ENCODE measurements at places on chromosomes 7 and 10. TPM values are rescaled to one million over a fixed set of nuclear protein-coding genes. Genes with fewer than 3 reads are reported as not detected.

DNA sequence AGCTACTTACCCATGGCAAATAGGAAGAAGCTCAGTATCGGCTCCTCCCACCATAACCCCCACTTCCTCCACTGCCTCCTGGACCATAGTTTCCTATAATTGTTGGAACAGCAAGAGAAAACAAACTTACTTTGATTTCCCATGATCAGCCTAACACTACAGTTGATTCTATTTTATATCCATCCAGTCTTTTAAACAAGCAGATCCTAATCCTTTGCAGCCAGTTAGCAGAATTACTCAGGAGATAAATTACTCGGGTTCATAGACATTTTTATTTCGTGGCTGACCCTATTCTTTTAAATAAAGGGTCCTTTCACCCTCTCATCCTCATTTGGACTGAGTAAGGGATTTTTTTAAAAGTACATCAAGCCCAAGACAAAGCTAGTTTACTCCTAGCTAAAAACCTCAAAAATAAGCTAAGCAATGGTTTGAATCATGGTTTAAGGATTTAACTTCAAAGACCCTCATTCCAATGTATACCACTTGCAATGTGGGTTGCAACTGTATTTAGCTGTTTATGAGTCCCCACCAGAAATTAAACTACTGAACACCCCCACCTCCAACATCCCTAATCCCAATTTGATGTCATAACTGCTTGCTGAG lies 8.0 kb downstream of the HNRNPA2B1 start:
- H3K4me3 ChIP-seq, result no peak overlapping the region
- H3K36me3 ChIP-seq, result peaks cover 85% of the 10 kb centered on the region
- H3K4me1 ChIP-seq, result peaks cover 15% of the 10 kb centered on the region
- no peak for DNase-seq
- H3K27ac ChIP-seq, result no peak overlapping the region

DNA sequence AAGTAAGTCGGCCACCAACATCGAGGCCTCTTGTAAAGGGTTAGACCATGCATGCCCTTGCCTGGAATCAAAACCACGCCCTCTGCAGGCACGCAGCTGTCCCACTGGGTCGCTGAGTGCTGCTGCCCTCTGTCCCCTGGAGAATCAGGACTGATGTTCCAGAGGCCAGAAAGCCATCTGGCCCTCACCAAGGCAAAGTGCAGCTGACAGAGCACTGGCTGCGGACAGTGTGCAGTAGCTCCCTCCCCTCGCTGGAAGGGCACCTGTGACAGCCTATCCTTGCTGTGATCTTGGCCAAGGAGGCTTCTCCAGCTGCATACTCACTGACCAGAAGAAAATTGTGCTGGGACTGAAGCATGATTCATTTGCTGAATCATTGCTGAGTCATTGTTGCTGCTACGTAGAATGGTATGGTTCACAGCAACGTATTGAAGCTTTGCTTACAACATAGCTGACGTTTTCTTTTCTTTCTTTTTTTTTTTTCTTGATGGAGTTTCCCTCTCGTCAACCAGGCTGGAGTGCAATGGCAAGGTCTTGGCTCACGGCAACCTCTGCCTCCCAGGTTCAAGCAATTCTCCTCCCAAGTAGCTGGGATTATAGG lies 30.4 kb downstream of the DDC start:
- no peaks in the 10 kb centered on the region for H3K27me3 ChIP-seq
- peaks cover 26% of the 10 kb centered on the region for H3K4me1 ChIP-seq
- DNase-seq, result peak; percentile 99

GRCh38 chr7:22604246-22604645 lies 104.3 kb upstream of the STEAP1B start:
- peaks cover 13% of the 10 kb centered on the region for H3K4me1 ChIP-seq
- peak; percentile 52 for DNase-seq
- no peaks in the 10 kb centered on the region for H3K27me3 ChIP-seq
- no peaks in the 10 kb centered on the region for H3K36me3 ChIP-seq
- H3K27ac ChIP-seq, result no peak overlapping the region

Gene ANKRD7
- total RNA-seq, result 0.41 TPM

GRCh38 chr7:81206217-81206616 lies 287.4 kb upstream of the SEMA3C start:
- H3K4me3 ChIP-seq, result no peak overlapping the region
- H3K27ac ChIP-seq, result no peak overlapping the region
- H3K4me1 ChIP-seq, result no peaks in the 10 kb centered on the region
- DNase-seq, result no peak

GRCh38 chr10:101997803-101998202 lies 58.2 kb downstream of the ARMH3 start:
- peaks cover 10% of the 10 kb centered on the region for H3K4me1 ChIP-seq
- H3K27me3 ChIP-seq, result no peaks in the 10 kb centered on the region
- peak; percentile 54 for DNase-seq
- no peak overlapping the region for H3K4me3 ChIP-seq
- no peak overlapping the region for H3K27ac ChIP-seq
- peaks cover 7% of the 10 kb centered on the region for H3K36me3 ChIP-seq

GRCh38 chr10:69417542-69417941 lies 824 bp upstream of the TACR2 start:
- no peak overlapping the region for H3K4me3 ChIP-seq
- no peaks in the 10 kb centered on the region for H3K4me1 ChIP-seq
- DNase-seq, result no peak
- H3K36me3 ChIP-seq, result no peaks in the 10 kb centered on the region
- H3K27me3 ChIP-seq, result peaks cover 4% of the 10 kb centered on the region
- H3K27ac ChIP-seq, result no peak overlapping the region

Gene HOXA11
- total RNA-seq, result not detected

DNA sequence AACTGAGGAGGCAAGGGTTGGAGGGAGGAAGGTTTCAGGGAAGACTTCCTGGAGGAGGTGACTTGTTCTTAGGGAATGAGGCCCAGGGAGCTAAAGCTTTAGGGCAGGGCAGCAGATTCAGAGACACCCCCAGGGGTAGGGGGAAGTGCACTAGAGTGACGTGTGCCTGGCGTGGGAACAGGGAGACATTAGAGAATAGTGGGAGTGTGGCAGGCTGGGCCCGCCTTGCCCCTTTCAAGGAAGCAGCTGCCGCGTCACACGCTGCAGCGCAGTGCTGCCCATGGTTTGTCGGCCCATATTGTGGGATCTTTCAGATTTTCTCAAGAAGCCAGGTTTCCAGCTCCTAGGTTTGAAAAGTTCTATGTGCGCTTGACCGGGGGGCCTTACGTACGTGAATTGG lies 139.4 kb downstream of the LHPP start:
- no peaks in the 10 kb centered on the region for H3K4me1 ChIP-seq
- no peak for DNase-seq
- no peaks in the 10 kb centered on the region for H3K27me3 ChIP-seq

Gene NKX1-2
- 0.07 TPM for total RNA-seq

- no peaks in the 10 kb centered on the region for H3K36me3 ChIP-seq
- no peak overlapping the region for H3K4me3 ChIP-seq
- H3K4me1 ChIP-seq, result no peaks in the 10 kb centered on the region
- no peaks in the 10 kb centered on the region for H3K27me3 ChIP-seq
- peak; percentile 12 for DNase-seq
These were observed 311.2 kb upstream of the GNAI1 start for GRCh38 chr7:79823246-79823951.
